ENCODE measurements at places on chromosomes 16 and 17.

DNA sequence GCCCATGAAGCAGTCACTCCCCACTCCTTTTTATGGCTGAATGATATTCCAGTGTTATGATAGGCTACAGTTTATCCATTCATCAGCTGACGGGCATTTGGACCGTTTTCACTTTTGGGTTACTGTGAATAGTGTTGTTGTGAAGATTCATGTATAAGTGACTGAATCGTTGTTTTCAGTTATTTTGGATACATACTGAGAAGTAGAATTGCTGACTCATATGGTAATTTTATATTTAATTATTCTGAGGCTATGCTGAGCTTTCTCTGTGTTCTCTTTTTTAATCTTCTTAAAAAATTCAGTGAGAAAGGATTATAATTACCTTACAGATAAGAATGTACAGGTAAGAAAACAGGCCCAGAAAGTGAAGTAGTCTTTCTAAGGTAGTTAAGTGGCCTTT lies 117.9 kb upstream of the MPHOSPH6 start:
- DNase-seq: no peak

DNA sequence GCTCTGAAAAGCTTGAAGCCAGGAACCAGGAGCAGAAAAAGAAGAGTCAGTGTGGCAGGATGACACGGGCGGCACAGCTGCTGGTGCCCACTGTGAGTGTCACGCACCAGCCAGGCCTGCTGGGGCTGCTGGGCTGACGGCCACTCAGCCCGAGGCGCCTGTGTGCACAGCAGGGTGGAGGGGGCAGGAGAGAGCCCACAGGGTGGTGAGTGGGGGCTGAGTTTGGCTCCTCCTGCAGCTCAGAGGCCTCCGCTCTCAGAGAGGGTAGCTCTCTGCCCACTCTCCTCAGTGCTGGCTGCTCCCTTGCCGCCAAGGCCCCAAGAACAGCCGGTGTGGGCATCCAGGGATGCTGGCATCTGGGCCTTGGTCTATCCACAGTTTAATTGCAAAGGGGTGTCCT lies 59.6 kb downstream of the GSG1L start:
- no peak for DNase-seq

DNA sequence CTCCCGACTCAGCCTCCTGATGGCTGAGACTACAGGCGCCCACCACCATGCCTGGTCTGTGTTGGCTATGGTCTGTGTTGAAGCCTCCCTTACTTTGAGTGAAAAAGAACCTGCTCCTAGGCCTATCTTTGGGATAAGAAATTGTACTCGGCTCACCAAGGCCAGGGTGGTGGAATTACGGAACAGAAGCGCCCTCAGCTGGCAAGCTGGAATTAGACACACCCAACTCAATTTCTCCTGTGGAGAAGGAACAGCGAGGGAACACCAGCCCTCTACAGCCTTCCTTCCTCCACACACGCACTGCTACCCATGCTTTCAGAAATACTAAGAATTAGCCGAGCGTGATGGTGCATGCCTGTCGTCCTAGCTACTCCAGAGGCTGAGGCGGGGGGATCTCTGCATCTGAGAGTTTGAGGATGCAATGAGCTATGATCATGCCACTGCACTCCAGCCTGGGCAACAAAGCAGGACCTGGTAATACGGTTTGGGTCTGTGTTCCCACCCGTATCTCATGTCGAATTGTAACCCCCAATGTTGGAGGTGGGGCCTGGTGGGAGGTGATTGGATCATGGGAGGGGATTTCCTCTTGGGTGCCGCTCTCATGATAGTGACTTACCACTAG lies 40.1 kb upstream of the RBBP6 start:
- peak; percentile 24 for DNase-seq

- DNase-seq: peak; percentile 29
These were observed 11.7 kb downstream of the ABCC1 start for GRCh38 chr16:15961060-15961511.

DNA sequence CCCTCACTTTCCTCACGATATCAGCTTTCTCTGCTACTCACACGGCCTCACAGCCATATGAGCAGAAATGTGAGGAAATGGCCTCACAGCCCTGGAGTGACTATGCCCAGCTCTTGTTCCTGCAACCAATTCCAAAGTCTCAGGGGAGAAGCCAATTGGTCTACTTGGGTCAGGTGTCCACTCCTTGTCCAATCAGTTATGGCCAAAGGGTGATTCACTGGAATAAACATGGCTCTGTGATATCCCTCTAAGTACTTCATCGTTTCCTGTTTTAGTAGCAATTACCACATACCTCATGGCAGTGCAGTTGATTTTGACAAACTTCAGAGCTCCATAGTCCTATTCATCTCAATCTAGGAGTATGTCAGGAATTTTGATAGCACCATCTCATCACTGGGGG lies 195.4 kb downstream of the KATNIP start:
- peak; percentile 16 for DNase-seq

DNA sequence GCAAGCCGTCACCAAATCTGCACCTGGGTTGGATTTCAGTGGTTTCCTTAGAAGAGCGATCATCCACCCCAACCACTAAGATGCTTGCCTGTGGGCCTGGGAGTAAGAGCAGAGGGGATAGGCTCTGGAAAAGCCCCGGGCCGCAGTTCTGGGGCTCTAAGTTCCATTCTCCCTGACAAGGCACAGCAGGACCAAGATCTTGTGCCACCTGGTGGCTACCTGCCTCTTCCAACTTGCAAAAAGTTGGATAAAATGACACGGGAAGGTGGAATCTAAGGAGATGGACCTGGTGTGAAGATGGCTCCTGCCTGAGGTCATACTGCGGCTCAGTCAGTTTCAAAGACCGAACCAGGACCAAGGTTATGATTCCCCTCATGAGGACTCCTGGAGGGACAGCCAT lies 42.3 kb downstream of the ABCC12 start:
- no peak for DNase-seq

DNA sequence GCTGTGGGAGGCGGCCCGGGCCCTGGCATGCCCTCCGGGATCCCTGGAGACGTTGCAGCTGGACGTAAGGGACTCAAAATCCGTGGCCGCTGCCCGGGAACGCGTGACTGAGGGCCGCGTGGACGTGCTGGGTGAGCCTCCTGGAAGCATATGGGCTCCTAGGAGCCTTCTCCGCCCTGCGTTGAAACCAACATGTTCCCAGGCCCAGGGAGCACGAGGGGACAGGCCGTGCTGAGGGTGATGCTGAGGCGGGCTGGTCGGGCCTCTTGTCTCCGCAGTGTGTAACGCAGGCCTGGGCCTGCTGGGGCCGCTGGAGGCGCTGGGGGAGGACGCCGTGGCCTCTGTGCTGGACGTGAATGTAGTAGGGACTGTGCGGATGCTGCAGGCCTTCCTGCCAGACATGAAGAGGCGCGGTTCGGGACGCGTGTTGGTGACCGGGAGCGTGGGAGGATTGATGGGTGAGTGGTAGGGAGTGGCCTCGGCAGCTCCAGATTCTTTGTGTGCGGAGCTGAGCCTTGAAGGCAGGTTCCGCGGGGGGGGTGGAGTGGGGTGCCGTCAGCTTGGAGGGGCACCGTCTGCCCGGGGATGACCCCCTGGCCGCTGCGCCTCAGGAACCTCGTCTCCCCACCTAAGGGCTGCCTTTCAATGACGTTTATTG lies 567 bp downstream of the HSD17B1 start:
- no peak for DNase-seq

- DNase-seq: no peak
These were observed 53.9 kb downstream of the GNAO1 start for GRCh38 chr16:56245197-56245596.

- peak; percentile 42 for DNase-seq
These were observed 1.0 kb downstream of the KAT8 start for GRCh38 chr16:31118223-31119155.

DNA sequence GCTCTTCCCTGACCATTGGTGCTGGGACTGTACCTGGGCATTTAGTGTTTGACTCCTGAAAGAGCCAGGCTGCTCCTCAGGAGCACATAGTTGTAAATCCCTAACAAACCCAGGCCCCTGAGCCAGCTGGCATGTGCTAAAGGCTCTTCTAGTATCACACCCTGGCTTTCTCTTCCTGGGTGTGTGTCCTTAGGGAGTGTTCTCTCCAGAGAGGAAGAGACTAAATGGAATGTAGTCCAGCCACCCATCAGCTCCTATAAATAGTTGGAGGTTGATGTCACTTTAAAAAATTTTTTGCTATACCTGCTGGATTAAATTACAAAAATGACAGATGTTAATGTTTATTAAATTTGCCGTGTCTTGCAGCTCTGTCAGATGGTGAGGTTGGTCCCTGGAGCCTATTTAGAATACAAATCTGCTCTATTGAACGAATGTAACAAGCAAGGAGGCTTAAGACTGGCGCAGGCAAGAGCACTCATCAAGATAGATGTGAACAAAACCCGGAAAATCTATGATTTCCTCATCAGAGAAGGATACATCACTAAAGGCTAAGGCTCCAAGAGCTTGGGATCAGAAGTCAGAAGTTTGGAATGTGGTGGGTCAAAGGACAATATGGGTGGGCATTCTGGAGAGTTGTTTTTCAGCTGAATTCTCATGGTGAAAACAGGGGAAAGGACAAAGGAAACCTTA lies 13.1 kb upstream of the DUSP14 start:
- DNase-seq: peak; percentile 51

DNA sequence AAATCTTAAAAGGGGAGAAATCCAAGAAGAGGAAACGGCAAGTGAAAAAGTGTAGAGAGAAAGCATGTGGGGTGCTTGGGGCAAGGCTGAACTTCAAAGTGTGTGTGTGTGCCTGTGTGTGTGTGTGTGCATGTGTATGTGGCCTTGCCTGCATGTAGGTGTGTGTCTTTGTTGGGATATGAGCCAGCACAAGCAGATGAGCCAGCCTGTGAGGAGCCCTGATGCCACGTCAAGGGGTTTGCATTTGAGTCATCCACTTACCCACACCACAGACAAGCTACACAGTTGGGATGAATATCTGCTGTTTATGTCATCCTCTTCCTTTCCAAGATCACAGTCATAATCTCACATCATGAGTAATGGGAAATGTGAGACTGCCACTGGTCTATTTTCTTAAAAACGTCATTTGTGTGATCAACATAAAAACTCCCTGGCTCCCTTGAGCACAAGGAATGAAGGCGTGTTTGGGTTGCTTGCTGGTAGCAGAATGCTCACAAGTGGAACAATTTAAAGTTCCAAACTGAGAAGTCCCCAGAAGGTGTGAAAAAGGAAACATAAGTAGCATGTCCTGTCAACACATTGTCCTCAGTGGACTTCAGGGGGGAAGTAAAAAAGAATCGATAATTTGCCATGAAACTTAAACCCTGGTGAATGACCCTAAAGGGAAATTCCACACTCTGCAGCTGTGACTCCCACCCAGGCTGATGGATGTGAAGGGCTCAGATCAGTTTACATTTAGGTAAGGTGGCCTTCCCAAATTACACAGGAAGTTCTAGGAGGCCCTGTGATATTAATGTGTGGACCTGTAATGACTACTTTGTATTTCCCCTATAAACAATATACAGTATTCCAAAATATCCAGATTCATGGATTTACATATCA lies 14.7 kb downstream of the KCTD19 start:
- peak; percentile 100 for DNase-seq

DNA sequence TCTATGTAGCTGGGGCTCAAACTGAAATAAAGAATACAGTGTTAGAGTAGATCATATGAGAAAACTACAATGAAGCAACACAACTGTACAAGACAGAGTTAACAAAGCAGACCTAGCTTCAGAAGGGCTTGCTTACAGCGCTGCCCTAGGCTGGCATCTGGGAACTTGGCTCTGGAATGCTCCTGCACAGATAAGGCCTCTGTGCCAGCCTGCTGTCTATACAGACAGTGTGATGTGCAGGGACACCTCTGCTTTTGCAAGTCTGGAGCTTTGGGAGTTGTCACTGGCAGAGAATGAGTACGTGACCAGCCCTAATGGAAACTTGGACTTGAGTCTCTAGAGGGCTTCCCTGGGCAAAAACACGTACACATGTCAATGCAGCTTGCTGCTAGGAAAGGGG lies 32.1 kb upstream of the SLC38A8 start:
- no peak for DNase-seq
